ENCODE measurements at places on chromosomes 2 and 18.

DNA sequence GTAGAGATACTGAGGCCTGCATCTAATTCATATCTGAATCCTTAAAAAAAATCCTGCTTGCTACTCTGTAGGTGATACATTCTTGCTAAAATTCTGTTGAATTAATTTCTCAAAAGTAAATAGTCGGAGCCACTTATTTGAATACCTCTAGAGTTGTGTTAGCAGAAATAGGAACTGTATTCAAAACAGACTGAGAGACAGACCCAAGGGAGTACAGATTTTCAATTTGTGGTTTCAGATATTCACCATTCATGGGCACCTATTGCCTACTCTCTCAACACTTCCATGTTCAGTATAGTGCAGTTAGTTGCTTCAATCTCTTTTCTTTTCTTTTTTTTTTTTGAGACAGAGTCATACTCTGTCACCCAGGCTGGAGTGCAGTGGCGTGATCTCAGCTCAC, 46.6 kb upstream of the CTLA4 start:
- DNase-seq, result no peak

DNA sequence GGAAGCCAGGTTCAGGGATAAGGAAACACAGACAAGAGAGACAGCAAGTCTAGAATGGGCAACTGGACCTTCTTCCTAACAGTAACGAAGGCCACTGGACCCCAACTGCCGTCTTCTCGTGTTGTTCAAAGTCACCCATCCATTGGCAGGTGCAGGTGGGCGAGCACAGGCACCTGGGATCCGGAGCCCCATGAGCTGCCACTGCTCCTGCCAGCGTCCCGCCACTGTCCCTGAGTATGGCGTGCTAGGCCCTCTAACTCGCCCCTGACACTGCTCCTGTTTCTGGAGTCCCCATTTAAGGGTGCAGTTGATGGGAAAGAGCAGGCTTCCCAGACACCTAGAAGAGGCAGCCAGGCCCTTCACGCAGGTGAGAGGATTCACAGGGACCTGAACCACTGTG, 48.0 kb downstream of the NDUFA10 start:
- no peak for DNase-seq

DNA sequence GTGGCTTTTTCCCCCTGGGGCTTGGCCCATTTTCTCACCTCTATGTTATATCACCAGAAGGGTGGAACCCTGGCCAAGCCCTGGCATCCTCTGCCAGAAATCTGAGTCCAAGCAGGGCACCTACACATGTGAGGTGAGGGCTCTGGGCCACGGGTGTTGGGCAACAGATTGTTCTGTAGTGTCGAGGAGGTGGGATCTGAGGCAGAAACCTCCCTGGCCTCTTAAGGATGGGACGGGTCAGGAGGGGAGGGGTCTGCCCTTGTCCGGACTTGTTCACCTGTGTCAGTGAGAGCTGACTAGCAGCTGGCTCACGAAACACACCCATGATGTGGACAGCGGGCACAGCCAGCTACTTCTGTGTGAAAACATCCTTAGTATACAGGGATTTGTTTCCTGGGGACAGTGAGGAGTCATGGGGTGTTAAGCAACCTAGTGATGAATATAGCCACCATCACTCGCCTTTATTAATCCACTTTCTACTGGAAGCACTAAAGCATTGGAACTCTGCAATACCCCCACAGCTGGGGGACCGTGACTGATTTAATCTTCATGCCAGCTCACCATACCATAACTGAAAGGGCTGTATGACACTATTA, 35.6 kb downstream of the EPAS1 start:
- DNase-seq, result no peak

GRCh38 chr2:134280231-134280630, 26.4 kb downstream of the MGAT5 start:
- DNase-seq, result no peak

GRCh38 chr2:37625156-37625555, 46.3 kb downstream of the CDC42EP3 start:
- no peak for DNase-seq

GRCh38 chr2:234025466-234025865, 25.0 kb upstream of the SPP2 start:
- DNase-seq, result peak; percentile 5

GRCh38 chr18:58209326-58209725, 165.3 kb downstream of the NEDD4L start:
- no peak for DNase-seq

DNA sequence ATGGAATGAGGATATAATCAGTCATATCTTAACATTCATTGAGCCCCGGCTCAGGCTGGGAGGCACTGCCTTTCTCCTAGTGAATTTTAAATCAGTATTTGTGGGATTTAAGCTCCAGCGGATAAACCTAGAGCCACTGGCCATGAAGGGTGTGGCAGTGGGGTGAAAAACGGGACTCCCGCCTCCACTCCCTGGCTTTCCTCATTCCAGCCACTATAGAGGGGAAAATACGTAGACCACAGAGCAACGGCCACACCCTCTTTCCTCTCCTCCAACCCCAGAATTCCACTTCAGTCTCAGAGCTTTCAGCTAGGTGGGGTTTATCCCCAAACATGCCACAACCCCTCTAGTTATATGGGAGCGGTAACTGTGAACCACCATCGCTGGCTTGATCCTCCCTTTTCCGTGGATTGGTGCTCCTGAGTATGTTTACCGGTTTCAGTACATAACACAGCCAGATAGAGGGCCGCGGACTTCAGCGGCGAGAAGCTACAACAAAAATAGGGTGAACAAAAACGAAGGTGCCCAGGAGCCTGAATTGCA, 70.6 kb upstream of the ITGB6 start:
- DNase-seq, result no peak

DNA sequence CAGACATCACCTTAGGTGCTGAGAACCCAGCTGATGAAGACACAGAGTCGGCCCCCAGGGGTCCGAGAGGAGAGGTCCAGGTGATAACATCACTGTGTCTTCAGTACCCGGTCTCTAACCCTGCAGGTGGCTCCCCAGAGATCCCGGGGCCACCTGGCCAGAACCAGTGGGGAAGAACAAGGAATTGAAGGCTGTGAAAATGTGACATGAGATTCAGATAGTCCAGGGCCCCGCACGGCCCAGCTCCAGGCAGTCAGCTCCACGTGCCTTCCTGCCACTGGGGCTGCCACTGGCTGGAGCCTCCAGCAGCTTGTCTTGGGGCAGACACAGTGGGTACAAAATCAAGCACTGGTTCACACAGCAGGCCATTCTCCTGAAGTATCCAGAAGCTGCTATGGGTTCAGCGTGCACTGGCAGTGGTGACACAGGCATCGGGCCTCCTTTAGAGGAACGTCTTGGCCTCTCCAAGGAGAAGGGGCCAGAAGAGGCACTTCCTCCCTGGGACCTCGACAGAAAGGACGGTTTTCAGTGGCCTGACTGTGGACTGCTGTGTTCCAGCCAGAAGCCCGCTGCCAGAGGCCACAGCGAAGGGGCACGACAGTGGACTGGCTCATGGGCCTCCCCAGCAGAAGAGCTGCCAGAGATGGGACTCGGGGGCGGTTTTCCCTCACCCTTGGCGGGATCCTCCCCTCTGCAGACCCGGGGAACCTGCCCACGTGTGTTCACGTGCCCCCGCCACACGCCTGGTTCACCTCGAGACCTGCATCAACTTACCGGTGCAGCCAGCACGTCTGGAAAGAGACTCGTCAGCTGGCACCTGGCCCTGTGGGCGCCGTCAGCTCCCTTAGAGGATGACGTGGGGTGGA, 150.4 kb downstream of the HDAC4 start:
- DNase-seq, result no peak

- no peak for DNase-seq
Observed at GRCh38 chr2:152560166-152560565, 157.1 kb downstream of the PRPF40A start.
